ENCODE measurements at places on chromosomes 1 and 21.

GRCh38 chr1:230280054-230280795 is 145.9 kb downstream of the PGBD5 start:
- DNase-seq, result no peak

DNA sequence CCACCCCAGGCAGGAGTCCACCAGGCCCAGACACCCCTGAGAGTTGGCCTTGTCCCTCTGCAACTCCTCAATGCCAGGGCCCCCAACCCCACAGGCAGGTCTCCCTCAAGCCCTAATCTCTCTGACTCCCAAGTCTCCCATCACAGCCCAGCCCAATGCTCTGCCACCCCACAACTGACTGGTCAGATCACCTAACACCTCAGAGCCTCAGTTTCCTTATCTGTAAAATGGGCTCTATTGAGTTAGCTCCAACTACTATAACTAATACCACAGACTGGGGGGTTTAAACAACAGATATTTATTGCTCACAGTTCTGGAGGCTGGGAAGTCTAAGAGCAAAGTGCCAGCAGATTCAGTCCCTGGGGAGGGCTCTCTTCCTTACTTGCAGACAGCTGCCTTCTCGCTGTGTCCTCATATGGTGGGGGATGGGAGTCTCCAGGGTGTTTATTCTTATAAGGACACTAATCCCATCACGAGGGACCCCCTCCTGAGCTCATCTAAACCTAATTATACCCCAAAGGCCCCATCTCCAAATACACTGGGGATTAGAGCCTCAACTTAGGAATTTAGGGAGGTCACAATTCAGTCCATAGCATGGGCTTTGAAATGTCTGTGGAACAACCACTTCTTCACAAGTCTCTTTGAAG is 34.9 kb upstream of the ZC3H12A start:
- DNase-seq, result no peak

DNA sequence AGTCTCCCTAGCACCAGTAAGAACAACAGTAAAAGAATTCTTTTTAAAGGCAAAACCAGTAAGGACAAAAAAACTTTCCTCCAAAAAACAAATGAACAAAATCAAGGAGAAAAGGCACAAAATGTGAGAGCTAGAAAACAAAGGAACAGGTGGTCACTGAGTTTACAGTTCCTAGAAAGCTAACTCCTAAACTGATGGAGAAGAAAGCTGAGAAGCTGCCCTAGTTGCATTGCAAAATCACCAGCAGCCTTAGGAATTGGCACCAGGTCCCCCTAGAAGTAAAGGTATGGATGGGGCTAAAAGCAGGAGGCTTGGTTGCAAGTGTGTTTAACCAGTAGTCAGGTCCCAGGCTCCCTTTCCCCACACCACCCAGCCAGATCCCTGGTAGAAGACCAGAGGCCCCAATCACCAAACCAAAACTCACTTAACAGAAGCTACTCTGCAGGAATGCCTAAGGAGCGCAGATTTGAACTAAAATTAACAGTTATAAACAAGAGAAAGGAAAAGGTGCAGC is 47.6 kb downstream of the RAB3GAP2 start:
- no peak for DNase-seq

DNA sequence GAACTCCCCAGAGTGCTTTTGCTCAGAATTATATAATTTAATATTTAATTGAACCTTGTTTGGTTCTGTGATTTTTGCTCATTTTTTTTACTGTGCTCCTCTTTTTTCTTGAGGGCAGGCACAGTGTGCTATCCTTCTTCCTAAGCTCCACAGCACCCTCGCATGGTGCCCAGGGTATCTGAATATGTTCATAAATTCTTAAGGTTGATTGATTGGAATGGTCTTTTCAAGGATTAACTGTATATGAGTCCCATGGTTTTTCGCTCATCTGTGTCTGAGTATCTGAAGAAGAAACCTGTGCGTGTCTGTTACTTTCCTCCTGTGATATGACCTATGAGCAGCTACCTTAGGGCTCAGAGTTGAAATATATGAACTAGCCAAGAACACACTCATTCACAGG is 393.7 kb downstream of the HLX start:
- no peak for DNase-seq

- DNase-seq, result no peak
Observed at GRCh38 chr21:26852423-26852822, 7.2 kb upstream of the ADAMTS1 start.

GRCh38 chr1:17890815-17891191 is 135.7 kb downstream of the ACTL8 start:
- no peak for DNase-seq

DNA sequence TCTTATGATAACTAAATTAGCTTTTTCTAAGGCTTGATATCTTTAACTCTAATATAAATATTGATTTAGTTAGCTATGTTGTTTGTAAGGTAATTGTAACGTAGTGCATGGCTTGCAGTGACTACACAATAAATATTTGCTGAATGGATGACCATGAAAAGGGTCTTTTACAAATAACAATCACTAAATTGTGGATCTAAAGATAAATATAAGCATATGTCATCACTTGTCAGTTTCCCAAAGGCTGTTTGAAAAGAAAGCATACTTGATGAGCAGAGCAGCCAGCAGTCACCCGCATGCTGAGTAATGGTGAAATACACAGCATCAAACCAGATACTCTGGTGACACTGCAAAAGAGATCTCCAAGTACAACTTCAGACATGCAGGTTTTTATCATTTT is 92.5 kb upstream of the FMN2 start:
- DNase-seq, result no peak

- no peak for DNase-seq
Observed at GRCh38 chr1:30270461-30270860, 452.9 kb downstream of the MATN1 start.

DNA sequence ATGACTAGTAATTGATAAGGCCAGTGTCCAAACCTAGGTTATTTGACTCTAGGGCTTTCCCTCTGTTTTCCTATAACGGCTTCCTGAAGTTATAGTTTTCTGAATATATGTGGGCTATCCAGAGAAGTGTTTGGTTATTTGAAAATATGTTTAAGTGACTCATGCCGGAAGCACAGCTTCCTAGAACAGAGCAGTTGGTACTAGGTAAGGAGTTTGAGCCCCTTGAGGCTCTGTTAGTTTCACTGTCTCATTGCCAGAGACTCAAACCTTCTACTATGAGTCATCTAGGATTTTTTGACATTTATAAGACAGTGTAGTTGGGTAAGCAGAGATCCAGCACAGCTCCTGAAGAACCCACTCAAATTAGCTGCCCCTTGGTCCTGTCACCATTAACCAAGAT is 27.1 kb upstream of the LEPR start:
- DNase-seq, result no peak

DNA sequence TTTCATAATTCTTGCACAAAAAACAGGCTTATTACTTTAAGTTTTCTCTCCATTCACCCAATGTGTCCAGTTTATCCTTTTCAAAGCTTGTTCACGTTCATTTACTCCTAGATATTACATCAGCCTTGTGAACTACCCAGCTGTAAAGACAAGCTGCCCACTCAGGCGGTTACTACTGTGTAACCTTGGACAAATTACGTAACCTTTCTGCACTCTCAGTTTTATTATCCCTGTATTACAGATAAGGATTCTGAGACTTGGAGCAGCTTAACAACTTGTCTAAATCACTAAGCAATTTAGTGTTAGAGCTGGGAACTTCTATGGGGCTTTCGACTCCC is 20.5 kb upstream of the LPAR3 start:
- no peak for DNase-seq

DNA sequence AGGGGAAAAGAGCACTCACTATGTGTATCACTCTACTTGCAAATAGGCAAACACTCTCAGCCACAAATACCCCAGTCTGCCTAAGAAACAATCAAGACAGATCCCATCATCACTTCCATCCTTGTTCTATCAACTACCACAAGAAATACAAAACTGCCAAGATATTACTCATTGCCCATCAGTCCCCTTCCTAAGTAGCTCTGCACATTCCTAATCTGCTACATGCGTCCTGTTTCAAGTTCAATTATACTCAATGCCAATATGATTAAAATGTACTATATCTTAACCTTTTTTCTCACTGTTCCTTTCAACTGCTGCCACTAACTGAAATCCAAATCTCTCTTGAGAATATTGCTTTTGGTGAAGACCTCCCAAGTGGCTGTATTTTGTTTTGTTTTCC is 1688.4 kb downstream of the PLA2G4A start:
- DNase-seq, result no peak

GRCh38 chr1:1287288-1288110 is 7.3 kb downstream of the SCNN1D start:
- DNase-seq, result no peak

DNA sequence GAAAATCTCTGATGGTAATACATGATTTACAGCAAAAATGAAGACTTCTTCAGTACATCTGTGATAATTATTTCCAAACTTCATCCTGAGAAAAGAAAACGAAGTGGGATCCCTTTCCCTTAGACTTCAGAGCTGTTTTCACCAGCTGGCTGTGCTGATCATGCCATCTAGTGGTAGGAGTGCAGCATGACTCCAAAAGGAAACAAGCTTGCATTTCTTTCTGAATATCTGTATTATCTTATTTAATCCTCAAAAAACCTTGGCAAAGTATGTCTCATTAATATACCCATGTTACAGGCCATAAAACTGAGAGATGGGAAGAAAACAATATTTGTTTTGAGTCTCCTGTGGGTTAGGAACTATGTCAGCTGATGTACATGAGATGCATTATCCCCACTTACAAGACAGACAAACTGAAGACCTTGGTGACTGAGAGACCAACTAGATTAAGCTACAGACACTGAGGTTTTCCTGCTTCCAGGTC is 9.8 kb upstream of the GJA8 start:
- DNase-seq, result peak; percentile 21

- peak; percentile 89 for DNase-seq
Observed at GRCh38 chr1:225772323-225772768, 5.3 kb upstream of the SRP9 start.

- peak; percentile 10 for DNase-seq
Observed at GRCh38 chr1:172002725-172003345, 161.5 kb downstream of the DNM3 start.

- no peak for DNase-seq
Observed at GRCh38 chr1:14660801-14661200, 62.3 kb downstream of the KAZN start.

GRCh38 chr1:221783437-221783836 is 41.5 kb upstream of the DUSP10 start:
- DNase-seq, result no peak

DNA sequence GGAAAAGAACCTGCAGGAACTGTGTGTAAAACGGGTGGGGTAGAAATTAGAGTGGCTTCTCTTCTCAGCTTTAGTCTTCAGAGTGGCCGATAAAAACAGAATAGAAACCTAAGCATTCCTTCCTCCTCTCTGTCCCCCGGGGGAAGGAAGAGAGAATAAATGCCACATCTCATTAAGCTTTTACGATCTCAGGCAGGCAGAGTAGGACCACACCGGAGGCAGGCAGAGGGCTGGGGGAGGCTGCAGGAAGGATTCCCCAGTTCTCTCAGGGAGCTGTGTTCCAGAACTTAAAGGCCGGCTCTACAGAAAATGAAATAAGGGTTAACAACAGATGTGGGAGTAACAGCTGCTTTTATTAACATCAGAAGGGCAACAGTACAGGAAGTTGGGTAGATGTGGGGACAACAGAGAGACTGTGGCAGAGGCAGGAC is 24.5 kb upstream of the MEF2D start:
- no peak for DNase-seq

DNA sequence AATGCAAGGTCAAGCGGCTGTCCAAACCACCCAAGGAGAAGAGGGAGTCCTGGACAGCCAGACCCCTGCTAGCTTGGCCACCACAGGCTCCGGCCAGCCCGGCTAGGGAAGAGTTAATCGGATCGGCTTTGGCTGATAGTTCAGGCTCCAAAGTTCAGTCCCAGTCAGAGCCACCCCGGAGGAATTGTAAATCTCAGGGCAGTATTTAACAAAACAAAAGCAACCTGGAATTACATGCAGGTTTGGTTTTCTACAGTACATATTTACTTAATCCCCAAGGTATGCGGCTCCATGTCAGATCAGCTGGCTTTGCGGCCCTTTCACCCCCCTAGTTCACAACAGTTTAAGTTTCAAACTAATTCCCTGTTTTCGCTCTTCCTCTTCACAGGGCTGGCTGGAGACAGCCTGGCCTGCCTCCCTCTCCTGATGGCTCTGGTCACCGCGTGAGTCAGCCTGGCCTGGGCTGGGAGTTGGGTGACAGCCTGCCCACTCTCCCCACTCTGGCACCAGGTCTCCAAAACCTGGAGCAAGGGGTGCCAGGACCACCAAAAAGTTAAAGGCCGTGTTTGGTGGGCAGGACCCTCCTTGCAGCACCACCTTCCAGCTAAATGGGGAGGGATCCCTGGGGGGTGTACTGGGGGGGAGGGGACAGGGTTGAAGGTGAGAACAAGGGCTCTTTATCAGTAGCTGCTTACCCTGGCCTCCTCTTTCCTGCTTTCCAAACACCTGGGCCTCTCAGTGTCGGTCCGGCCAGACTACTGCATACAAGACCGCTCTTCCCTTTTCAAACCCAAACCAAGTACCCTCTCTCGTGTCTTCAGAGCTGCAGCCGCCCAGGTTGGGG is 1.9 kb downstream of the DHRS3 start:
- DNase-seq, result no peak

DNA sequence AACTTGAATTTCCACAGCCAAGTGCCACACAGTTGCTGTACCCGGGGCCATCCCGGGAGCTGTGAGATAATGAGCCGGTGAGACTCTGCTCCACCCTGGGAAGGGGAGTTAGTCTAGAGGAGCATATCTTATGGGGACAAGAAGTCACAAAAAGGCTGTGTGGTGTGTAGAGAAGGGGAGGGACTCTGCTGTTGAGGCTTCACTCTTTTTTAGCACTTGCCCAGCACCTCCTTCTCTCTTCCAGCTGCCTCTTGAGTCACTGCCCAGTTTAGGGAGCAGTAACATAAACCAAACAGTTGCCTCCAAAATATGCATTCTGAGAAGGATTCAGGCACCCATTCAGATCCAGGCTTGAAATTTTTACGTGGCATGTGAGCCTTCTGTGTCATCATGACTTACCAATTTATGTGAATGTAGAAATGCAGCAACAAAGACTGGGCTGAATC is 744 bp upstream of the WDR26 start:
- DNase-seq, result no peak

GRCh38 chr1:27816921-27817630 is 13.5 kb upstream of the PPP1R8 start:
- DNase-seq, result no peak

- no peak for DNase-seq
Observed at GRCh38 chr21:36436829-36437744, 42.8 kb downstream of the CLDN14 start.

DNA sequence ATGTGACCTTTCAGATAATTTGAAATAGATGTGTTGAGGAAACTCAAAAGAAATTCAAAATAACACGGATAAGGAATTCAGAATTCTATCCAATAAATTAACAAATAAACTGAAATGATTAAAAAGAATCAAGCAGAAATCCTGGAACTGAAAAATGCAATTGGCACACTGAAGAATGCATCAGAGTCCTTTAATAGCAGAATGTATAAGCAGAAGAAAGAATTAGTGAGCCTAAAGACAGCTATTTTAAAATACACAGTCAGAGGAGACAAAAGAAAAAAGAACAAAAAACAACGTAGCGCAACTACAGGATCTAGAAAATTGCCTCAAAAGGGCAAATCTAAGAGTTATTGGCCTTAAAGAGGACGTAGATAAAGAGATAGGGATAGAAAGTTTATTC is 99.6 kb upstream of the SAMSN1 start:
- DNase-seq, result no peak
